ENCODE measurements at places on chromosomes 3 and 15. TPM values are rescaled to one million over a fixed set of nuclear protein-coding genes. Genes with fewer than 3 reads are reported as not detected.
A peak's percentile ranks its signal among the peaks of the same experiment; 100 is the strongest.

Gene RTP4
- total RNA-seq = 2.7 TPM

- no peak for DNase-seq
These were observed 26.5 kb upstream of the PLOD2 start for GRCh38 chr3:146187334-146187950.

GRCh38 chr3:76502076-76502475 lies 537.8 kb upstream of the ROBO2 start:
- no peak for DNase-seq

GRCh38 chr3:76122007-76122406 lies 336.7 kb upstream of the ZNF717 start:
- DNase-seq = no peak

Gene PLCL2
- total RNA-seq = 54.2 TPM

GRCh38 chr15:89486726-89487050 lies 9.7 kb downstream of the RHCG start:
- DNase-seq = no peak

DNA sequence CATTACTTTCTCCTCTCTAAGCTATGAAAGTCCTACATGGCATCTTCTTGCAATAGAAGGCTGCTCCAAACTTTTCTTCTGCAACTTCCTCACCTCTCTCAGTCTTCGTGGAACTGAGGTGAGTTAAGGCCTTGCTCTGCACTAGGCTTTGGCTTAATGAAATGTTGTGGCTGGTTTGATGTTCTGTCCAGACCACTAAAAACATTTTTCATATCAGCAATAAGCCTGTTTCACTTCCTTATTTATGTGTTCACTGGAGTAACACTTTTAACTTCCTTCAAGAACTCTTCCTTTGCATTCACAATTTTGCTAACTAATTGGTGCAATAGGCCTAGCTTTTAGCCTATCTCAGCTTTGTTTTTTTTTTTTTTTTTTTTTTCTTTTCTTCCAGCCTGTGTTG lies 335.3 kb upstream of the NECTIN3 start:
- DNase-seq = no peak

Gene CFAP100
- 1.7 TPM for total RNA-seq

Gene TAGLN3
- total RNA-seq = not detected

DNA sequence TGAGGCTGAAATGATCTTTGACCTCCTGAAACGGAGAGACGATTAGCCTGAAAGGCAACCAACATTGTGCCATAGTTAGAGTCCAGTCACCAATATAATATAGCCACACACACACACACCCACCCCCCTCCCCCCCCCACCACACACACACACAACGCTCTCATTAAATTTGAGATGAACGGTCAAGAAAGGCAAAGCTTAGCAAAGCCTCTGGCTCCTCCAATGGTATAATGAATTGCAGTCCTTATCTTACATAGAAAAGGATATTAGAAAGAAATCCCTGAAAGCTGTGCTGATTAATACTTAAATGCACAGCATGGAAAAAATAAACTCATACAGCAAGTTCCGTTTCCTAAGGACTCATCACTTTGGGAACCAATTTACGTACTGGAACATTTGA lies 876 bp upstream of the ZNF385D start:
- DNase-seq = no peak

GRCh38 chr3:174488527-174488926 lies 370.6 kb upstream of the NAALADL2 start:
- no peak for DNase-seq

GRCh38 chr3:175914785-175915184 lies 1055.7 kb downstream of the NAALADL2 start:
- no peak for DNase-seq

GRCh38 chr3:112774293-112774926 lies 72.3 kb downstream of the CD200R1L start:
- no peak for DNase-seq

Gene OSBPL10
- 19.1 TPM for total RNA-seq

Gene FGF7
- total RNA-seq = 20.2 TPM

DNA sequence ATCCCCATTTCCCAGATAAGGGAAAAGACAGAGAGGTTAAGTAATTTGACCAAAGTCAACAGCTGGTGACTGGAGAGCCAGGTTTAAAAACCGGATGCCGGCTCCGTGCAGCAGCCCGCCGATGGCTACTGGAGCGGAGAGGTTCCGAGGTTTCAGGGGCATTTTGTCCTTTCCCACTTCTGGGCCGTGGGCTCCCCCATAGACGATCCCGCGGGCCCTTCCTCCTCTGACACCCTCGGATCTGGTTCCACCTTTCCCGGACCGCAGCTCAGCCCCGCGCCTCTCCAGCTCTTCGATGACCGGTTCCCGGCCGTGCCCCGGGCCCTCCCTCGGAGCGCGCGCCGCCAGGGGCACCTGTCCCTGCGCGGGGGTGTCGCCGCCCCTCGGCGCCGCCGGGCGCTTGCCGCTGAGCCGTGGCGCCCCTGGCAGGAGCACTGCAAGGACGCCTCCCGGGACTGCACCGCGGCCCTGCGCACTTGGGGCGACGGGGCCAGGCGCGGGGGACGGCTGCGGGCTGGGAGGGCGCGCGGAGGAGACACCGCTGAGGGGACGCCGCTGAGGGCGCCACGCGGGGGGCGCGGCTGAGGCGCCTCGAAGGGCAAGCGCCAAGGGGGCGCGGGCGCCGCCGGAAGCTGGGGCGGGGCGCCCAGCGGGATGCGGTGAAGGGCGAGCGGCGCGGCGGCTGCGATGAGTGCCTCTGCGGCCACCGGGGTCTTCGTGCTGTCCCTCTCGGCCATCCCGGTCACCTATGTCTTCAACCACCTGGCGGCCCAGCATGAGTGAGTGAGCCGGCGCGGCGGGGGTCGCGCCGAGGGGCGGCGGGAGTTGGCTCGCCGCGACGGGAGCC lies at the start of gene TM6SF1:
TSS of gene TM6SF1 (plus strand) at position 652 of the 847 bp plus-strand sequence. CDS start at position 688, 36 bp downstream.
- peak; percentile 18 for DNase-seq

- DNase-seq = no peak
These were observed 31.1 kb upstream of the SUCLG2 start for GRCh38 chr3:67685499-67685898.

- DNase-seq = no peak
These were observed 103.0 kb downstream of the PGPEP1L start for GRCh38 chr15:98904544-98904943.

Gene GPR149
- total RNA-seq = not detected

Gene ALS2CL
- total RNA-seq = 6.2 TPM

DNA sequence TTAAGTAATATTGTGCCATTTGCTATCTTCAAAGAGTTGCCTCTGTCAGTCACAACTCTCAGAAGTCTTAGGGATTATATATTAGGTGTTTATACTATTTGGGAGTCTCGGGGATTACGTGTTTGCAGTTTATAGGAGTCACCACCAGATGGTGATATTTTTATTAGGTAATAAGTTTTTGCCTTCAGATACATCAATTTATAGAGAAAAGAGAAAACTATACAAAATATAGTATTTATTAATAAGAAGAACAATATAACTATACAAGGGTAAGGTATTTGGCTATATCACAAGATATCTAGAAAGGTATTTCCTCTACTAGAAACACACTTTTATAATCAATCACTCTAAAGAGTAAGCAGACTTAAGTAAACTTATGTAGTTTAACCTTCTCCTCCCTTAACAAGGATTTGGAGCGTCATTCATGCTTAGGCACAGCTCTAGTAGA lies 10.7 kb upstream of the DHX36 start:
- no peak for DNase-seq

DNA sequence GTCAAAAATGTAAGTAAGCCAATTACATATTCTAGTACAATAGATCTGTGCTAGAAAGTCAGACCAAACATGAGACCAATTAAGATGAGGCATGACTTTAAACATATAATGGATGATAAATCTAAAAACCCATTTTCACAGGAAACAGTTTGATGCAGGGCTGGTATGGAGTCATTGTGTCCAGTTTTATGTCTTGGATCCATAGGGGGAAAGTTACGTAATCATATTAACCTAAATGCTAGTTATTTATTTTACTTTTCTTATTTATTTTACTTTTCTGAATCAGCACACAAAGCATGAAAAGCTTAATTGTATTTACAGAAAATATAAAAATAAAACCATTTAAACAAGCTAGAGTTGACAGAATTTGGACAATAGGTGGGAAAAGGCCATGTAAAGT lies 26.3 kb upstream of the TMCC1 start:
- DNase-seq = no peak

GRCh38 chr15:30941520-30941919 lies 37.8 kb downstream of the FAN1 start:
- no peak for DNase-seq

Gene MORC1
- not detected for total RNA-seq

DNA sequence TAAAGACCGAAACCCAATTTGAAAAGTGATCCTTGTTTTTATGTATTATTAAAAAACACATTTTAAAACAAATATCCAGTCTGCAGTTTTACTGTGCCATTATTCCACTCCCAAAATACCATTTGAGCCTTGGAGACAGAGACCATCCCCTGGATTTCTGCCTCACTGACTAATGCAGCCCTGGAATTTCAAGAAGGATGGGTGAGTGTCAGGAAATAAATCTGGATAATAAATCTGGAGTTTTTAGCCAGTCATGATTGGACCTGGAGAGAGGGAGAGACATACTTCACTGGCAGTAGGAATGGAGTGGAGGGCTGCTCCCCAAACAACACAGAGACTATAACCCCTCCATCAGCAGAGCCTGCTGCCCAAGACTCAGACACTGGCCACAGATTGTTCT lies 123.3 kb downstream of the MYLK start:
- DNase-seq = no peak

Gene RPP25
- 28.6 TPM for total RNA-seq

DNA sequence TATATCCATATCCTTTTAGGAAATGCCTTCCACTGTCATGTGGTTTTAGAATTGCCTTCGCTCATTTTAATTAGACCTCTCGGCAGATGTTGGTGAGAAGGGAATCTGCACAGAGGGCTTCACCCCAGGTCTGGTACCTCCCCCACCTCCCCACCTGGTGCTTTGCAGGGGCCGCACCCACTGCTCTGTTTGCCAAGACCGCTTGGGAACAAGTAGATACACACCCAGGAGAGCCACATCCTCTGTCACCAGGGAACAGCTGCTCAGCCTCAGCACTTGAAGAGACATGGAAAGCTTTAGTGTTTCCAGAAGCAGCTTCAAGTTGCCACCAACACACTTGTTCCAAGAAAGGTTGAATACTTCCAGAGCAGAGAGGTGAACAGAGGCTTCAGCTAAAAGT lies 21.8 kb downstream of the LRRC31 start:
- no peak for DNase-seq

DNA sequence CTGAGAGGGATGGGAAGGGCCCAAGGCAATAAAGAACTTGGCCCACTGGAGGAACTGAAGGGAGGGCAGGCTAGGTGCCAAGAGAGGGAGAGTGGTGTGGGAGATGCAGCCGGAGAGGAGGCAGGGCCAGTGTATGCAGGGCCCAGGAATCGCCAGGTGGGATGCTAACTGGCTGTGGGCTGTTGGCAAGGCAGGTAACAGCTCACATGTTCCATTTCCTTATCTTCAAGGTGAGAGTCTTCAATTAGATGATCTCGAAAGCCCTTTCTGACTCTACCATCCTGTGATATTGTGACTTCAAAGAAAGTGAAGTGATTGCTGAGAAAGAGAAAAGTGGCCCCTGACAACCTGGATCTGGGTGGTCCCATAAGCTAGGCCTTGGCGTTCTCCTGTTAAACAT lies 49.0 kb downstream of the CASR start:
- no peak for DNase-seq

Gene TRAK1
- 17.4 TPM for total RNA-seq

- DNase-seq = no peak
These were observed 101.5 kb downstream of the RBMS3 start for GRCh38 chr3:29382409-29382808.

- DNase-seq = no peak
These were observed 25.3 kb downstream of the MRAS start for GRCh38 chr3:138373736-138374094.

DNA sequence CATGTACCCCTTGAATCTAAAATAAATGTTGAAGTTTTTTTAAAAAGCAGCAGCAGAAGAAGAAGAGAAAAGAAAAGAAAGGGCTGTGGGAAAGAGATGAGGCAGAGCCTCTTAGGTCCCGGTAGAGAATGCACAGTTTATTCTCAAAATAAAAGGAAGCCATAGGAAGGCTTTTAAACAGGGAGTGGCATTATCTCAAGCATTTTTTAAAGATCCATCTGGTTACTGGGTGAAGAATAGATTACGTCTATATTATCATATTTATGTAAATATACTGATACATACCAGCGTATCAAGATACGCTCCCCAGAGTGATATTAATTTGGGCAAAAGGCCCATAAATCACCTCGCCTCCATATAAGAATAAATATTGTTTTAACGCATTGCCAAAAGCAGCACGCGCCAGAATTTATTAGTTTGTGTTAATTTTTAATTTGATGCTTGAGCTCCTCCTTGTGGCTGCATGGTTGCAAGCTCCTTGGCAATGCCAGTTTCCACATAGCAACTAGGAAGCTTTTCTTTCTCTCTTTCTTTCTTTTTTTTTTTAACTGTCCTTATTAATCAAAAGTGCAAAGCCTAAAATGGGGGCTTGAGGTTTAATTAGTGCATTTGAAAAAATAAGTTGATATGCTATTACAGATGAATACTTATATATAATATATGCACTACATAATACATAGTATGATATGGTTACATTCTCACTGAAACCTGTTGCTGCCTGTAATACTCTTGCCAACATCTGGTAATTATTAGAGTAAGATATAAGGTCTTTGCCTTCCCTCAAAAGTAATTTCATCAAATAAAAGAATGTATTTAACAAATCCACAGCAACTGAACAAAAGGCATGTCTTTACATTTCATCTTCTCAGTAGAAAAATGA lies 242.8 kb upstream of the UBE2E2 start:
- peak; percentile 61 for DNase-seq

- DNase-seq = peak; percentile 21
These were observed 6.0 kb downstream of the PHLDB2 start for GRCh38 chr3:111864821-111865656.

DNA sequence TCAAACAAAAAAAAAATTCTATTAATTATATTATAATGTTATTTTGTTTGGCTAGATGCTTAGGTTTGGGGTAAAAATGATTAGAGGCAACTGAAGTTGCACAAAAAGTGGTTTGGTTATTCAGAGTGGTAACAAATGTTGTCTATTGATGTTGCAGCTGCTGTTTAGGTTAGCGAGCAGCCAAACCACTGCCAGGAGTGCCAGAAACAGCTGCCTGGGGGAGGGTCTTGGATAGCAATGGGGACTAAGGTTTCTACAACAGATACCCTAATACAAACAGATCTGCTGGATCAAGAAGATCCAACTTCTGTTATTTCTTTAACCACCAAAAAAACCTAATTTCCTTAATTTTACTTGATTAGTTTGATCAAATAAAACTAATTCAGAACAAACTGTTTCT lies 26.6 kb downstream of the BTLA start:
- no peak for DNase-seq

Data from ovary (tissue), 10 donors.